Foreskin keratinocyte (primary cell): ENCODE measurements at places on chromosomes 2 and 18.

- DNase-seq, result no peak
Measured at GRCh38 chr2:83331810-83332209, 1127.3 kb downstream of the SUCLG1 start.

DNA sequence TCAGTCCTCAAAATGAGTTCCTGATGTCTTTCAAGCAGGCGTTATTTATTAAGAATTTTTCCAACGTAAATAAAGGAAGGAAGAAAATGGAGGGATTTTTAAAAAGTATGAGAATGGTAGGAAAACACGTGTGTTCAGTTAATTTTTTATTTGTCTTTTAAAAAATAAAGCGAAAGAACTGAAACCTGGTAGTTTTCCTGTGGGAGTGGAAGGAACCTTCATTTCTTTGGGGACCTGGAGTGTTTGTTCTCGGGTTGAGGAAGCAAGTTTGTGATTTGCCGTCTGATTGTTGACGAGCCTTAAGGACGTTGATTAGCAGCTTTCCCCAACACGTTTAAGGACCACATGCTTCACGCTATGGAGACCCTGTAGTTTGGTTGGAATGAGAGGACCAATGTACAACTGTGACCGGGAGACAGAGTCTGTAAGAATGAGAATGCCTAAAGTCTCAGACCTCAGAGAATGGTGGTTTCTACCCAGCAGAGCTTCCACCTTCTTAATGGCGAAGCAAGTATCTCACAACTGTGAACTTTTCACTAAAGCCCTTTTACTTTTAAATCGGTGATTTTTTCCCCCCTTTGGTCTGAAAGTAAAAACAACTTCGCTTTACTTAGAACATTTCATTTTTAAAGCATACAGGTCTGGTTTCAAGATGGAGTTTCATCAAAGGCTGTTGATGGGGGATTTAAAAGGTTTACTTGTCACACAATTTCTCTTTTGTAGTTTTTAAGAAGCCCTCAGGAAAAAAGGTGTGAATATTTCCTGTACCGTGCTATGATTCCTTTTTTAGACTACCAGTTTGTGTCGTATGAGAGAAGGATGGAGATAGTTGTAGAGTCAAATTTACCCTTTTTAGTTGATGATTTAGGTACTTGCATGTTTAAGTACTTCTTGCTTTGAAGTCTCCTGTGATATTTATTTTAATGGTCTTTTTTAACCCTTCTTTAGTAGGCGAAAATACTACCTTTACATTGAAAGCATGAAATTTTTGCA lies 1.4 kb downstream of the TTC39C start:
- no peak for DNase-seq

GRCh38 chr2:656676-657075 lies 20.5 kb downstream of the TMEM18 start:
- no peak for DNase-seq

DNA sequence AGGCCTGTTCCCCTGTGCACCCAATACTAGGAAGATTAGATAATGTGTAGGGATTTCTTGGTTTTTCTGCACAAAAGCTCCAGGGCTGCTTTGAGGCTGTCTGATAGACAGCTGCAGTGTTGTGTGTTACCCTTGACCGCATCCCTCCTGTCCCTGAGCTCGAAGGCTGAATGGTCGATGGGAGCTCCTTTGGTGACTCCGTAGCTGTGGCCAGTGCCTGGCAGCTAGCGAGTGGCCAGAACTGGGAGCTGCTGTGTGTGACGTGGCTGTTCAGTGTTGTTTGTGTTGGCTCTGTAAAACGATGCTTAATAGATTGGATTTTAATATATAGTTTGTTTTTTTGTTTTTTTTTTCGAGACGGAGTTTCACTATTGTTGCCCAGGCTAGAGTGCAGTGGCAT lies 170.0 kb downstream of the AGAP1 start:
- no peak for DNase-seq

GRCh38 chr2:120517751-120518469 lies 172.0 kb downstream of the INHBB start:
- DNase-seq, result no peak

DNA sequence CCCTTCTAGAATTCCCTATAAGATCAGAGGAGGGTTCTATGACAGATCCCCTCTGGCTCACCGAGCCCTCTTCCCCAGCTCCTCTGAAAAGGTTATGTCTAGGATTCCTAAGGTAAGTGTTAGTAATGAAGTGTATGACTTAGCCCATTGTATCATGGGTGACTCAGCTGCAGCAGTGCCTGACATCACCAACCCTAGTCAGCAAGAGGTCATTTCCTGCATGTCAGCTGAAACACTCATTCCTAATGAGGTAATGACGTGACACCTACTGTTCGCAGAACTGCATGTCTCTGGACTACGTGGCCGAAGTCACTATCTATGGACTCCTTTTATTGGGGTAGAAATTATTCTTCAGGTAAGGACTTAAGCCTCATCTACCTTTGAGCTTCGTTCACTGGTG lies 196.1 kb upstream of the MYT1L start:
- DNase-seq, result peak; percentile 22

DNA sequence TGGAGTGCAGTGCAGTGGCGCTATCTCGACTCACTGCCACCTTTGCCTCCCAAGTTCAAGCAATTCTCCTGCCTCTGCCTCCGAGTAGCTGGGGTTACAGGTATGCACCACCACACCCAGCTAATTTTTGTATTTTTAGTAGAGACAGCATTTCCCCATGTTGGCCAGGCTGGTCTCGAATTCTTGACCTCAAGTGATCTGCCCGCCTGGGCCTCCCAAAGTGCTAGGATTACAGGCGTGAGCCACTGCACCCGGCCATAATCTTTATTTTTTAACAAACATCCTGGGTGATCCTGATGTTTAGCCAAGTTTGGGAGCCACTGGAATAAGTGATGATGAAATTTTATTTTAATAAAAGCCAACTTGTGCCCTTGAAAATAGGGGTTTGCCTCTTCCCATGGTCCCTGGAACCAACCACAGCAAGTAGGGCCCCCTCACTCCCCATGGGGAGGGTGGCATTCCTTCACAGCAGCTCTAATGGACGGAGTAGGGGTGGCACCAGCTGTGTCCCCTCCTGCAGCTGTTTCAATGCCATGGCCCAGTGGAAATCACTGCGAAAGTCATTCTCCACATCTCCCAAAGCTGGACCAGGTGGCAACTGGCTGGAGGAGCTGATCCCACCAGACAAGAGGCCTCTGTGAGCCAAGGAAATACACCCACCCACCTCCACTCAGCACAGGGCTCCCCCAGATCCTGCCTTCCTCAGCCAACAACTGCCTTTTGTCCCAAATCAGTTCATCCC lies 194.8 kb downstream of the ZFP36L2 start:
- no peak for DNase-seq

DNA sequence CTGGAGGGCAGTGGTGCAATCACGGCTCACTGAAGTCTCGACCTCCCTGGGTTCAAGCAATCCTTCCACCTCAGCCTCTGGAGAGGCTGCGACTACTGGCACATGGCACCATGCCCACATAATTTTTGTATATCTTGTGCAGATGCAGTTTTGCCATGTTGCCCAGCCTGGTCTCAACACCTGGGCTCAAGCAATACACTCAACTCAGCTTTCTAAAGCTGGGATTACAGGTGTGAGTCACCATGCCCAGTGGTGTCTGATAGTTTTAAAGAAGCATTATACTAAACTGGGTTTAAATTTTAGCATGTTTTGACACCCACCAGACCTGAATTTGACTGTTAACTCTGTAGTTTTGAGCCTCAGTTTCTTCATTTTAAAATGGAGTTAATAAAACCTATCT lies 109.4 kb upstream of the SLC38A11 start:
- DNase-seq, result peak; percentile 33
